ENCODE measurements at places on chromosomes 13 and 19.

DNA sequence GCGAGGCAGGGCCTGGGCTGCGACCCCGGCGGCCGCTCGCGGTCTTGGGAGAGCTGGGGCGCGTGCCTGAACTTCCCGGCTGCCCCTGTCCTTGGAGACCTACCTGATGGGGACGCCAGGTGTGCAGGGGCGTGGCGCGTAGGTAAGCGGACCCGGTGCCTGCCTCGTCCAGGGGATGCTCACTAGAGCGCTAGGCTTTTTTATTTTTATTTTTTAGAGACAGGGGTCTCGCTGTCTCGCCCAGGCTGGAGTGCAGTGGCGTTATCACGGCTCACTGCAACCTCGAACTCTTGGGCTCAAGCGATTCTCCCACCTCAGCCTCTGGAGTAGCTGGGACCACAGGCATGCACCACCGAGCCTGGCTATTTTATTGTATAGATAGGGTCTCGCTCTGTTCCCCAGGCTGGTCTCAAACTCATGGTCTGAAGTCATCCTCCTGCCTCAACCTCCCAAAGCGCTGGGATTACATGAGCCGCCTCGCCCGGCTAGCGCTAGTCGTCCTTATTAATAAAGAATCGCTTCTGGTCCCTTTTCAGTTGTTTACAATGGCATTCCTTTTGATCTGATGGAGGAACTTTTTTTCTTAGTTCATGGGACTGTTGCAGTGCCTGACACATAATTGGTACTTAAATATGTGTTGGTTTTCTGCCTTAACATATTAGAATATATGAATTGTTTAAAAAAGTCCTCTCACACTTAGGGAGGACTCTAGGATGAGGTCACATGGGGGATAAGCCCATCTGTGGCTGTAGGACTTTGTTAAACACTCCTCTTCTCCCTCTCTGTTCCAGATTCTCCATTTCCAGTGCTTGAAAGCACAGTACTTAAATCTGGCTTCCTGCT lies 812 bp downstream of the DPY19L3 start:
- DNase-seq, result no peak

DNA sequence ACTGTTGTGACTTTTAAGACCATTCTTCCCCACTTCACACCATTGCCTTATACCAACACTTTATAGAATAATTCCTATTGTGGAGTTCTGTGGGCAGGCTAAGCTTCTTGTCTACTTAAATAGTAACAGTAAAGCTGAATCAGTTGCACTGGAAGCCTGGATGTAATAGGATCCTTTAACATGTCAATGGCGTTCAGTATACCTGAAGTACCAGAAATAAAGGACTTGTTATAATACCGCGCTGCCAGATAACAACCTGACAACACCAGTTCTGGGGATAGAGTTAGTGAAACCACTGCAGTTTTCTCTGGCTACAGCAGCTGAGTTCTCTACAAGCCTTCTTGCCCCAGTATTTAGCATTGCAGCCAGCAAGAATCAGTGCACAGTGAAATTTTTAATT lies 52.0 kb upstream of the TNFRSF19 start:
- DNase-seq, result no peak

- DNase-seq, result no peak
Measured at GRCh38 chr19:15254547-15254946, 22.3 kb upstream of the EPHX3 start.

GRCh38 chr19:55389386-55390317 lies 3.9 kb downstream of the RPL28 start:
- DNase-seq, result no peak

GRCh38 chr19:28294395-28294794 lies 918.6 kb downstream of the UQCRFS1 start:
- no peak for DNase-seq

GRCh38 chr13:30255696-30256095 lies 51.7 kb downstream of the KATNAL1 start:
- DNase-seq, result no peak

DNA sequence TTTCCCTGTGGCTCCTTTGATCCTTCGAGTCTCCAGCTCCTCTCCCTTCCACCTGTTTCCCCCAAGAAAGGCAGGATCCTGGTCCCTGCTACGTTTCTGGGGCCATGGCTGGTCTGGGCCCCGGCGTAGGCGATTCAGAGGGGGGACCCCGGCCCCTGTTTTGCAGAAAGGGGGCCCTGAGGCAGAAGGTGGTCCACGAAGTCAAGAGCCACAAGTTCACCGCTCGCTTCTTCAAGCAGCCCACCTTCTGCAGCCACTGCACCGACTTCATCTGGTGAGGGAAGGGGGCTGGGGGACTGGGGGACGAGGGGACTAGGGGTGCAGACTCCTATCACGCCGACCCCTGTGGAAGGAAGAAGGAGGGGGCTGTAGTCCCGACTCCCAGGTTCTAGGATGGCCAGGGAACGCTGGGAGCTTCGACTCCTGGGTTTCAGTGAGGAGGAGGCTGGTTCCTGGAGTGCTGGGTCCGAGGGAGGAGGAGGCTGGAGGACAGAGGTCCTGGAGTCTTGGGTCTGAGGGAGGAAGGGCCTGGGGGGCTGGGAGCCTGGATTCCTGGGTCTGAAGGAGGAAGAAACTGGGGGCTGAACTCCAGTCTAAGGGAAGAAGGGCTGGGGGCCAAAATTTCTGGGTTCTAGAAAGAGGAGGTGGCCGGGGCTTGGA lies 524 bp downstream of the PRKCG start:
- no peak for DNase-seq

DNA sequence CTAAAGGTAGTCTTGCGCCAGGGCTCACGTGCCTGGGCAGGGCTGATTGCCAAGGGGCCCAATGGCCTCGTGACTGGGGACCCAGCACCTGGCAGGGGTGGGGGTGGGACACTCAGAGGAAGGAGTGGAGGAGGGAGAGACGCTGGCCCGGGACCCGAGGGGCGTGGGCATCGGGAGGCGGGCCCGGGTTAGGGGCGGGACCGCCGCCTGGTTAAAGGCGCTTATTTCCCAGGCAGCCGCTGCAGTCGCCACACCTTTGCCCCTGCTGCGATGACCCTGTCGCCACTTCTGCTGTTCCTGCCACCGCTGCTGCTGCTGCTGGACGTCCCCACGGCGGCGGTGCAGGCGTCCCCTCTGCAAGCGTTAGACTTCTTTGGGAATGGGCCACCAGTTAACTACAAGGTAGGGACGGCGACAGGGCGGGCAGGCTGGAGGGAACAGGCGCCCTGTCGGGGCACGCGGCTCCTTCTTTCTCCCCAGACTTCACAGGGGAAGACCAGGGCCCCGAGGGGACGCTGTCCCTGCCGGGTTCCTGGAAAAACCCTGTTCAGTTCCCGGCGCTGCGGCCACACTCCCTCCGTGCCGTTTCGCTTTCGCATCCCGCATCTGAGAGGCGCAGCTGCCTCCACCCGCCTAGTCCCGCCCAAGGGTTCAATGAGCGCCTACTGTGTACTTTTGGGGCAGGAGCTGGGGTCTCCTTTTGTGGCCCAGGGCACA lies at the start of gene IFI30:
Gene IFI30, plus strand, starts transcription at position 242 of the 717 bp plus-strand sequence. Its CDS starts 29 bp downstream, at position 271.
- DNase-seq, result no peak

GRCh38 chr13:44929692-44930091 lies 59.6 kb downstream of the NUFIP1 start:
- no peak for DNase-seq

- DNase-seq, result no peak
Measured at GRCh38 chr19:23304238-23304637, 54.0 kb upstream of the ZNF724 start.

DNA sequence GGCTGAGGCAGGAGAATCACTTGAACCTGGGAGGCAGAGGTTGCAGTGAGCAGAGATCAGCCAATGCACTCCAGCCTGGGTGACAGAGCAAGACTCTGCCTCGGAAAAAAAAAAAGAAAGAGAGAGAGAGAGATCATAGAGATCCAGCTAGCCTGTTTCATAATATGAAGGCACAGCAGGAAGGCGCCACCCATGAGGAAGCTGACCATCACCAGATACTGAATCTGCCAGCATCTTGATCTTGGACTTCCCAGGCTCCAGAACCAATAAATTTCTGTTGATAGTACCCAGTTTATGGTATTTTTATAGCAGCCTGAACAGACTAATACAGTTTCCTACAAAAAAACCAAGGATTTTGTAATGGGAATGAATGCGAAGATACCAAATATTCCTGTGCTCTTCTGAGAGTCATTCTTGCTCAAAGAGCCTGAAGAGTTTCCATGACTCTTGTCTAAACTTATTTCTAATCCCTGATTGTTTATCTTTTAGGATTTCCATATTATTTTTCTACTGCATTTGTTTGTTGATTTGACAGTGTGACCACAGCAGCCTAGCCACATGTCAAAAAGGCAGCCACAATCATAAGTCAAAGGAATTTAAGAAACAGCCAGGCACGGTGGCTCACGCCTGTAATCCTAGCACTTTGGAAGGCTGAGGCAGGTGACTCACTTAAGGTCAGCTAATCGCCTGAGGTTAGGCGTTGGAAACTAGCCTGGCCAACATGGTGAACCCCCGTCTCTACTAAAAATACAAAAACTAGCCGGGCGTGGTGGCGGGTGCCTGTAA lies 37.7 kb upstream of the PDCD5 start:
- no peak for DNase-seq

GRCh38 chr13:26941345-26942174 lies 181.0 kb upstream of the GPR12 start:
- no peak for DNase-seq

DNA sequence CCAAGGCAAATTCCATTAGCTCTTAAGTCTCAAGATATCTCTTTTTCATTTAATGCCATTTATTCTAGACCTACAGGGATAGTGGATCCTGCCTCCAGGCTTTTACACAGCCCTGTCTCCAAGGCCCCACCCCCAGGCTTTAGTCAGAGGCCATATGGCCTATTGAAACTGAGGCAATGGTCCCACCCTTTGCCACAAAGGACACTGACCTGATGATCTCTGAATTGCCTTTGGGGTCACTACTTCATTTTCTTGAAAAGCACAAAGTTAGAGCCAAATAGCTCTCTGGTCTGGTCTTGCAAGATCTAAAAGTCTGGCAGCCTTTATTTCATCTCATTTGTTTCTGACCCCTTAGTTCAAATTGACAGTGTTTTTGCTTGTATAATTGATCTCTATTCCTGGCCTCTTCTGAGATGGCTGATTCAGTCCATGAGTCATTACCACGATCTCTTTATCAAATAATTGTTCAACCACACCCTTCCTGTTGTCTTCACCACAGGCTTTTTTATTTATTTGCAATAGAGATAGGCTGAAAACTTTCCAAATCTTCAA lies 209.8 kb downstream of the FGF14 start:
- DNase-seq, result no peak

- DNase-seq, result no peak
Measured at GRCh38 chr13:32022311-32022710, 9.3 kb upstream of the FRY start.

DNA sequence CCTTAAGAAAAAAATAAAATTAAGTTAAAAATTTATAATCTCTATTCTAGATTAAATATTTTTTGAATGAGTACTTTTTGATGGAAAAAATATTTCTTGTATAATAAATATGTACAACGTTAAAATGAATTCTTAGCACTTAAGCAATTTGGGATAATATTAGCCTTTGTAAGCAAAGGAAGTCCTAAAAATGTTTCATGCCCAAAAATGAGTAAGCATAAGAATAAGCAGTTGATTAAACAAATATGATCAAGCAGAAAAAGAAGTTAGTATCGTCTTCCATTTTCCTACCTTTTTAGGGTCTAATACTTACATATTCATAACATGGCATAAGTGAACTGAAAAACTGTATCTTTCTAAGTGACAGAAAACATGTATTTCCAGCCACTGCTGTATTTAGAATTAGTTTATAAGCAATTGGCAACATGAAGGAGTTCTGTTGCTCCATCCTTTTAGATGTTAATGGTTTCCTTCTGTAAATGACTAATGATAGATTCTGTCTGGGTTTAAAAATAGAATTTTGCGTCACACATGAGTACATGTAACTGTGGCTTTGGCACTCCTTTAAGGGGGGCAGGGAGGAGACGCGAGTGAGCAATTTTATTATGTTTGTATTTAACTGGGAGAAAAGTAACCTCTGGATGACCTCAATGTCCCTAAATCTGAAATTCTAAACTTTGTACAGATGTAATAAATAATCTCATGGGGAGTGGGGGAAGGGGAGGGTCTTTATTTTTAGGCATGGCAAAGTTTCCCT lies 237.4 kb downstream of the RGCC start:
- DNase-seq, result no peak

GRCh38 chr13:93227878-93228642 lies 1.5 kb downstream of the GPC6 start:
- no peak for DNase-seq

DNA sequence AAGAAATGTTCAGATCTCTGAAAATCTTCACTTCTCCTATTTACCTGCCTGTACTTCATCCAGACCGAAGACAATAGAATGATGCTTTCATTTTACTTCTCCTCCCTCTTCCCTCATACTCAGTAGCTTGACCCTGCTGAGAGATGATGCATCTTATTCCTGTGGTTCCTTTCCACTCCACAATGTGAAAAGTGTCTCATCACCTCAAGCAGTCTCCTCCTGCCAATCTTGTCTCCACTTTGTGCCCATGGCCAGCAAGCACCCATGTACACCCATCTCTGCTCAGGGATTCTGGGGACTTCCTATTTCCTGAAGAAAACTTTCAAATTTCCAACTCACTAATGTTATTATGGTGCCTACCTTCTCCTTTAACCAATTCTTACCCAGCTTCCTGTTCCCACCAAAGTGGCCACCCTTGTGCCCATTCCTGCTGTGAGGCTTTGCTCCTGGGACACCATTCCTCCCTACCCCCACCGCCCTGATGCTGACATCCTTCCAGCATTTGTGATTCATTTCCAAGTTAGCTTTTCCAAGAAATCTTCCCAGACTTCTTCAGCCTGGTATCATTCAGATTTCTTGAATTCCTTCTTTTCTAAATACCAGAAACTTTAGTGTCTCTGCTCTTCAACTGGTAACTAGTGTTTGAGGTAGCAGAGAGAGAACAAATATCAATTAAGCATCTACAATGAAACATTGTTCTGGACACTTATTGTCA lies 212.5 kb downstream of the POSTN start:
- DNase-seq, result no peak

DNA sequence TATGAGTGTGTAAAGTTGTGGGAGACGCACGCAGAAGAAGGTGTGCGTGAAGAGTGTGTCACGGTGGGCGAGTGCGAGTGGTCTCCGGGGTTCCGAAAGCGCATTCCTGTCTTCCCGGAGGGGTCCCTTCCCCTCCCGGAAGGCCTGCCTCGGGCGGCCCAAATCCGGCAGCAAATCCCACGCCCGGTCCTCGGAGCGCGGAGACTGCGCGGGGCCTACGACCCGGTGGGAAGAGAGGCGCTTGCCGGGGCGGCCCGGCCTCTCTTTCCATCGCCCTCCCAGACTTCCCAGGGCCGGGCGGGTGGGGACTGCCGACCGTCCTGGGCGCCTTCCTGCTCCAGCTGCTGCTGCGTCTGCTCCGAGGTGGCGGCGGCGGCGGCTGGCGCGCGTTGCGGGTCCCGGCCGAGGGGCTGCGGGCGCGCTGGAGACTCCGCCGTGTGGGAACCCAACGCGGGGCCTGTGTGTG lies 2.1 kb downstream of the ZIC5 start:
- DNase-seq, result no peak

- no peak for DNase-seq
Measured at GRCh38 chr19:3743486-3743885, 18.0 kb downstream of the APBA3 start.
